ENCODE measurements at places on chromosomes 3 and 15. TPM values are rescaled to one million over a fixed set of nuclear protein-coding genes. Genes with fewer than 3 reads are reported as not detected.

Gene SPATA12
- 0.18 TPM for total RNA-seq

Gene SNTN
- total RNA-seq = not detected

Gene IL12A
- 4.6 TPM for total RNA-seq

Gene IGSF10
- total RNA-seq = 0.18 TPM

- no peak for DNase-seq
Measured at GRCh38 chr3:24972491-24972890, 455.6 kb upstream of the RARB start.

- no peak for DNase-seq
Measured at GRCh38 chr3:75906555-75907112, 121.3 kb upstream of the ZNF717 start.

DNA sequence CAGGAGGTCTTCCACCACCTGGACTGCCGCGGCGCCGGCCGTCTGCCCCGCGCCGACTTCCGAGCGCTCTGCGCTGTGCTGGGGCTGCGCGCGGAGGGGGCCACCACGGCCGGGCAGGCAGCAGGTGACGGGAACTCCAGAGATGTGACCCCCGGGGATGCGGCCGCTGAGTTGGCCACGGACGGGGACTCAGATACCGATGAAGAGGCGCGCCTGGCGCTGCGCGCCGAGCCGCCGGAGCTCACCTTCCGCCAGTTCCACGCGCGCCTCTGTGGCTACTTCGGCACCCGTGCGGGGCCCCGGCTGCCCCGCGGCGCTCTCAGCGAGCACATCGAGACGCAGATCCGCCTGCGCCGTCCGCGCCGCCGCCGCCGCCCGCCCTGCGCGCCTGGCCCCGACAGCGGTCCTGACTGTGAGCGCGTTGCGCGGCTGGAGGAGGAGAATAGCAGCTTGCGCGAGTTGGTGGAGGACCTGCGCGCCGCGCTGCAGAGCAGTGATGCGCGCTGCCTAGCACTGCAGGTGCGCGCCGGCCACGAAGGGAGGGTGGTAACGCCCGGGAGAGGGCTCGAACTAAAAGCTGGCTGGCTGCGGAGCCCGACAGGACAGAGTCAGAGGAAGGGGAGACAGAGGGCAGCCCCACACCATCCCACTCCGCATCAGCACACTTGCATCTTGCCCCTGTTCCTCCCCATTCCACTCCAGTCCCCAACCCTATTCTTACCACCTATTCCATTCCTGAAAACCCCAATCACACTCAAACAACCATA lies 885 bp downstream of the EFCC1 start:
- no peak for DNase-seq

DNA sequence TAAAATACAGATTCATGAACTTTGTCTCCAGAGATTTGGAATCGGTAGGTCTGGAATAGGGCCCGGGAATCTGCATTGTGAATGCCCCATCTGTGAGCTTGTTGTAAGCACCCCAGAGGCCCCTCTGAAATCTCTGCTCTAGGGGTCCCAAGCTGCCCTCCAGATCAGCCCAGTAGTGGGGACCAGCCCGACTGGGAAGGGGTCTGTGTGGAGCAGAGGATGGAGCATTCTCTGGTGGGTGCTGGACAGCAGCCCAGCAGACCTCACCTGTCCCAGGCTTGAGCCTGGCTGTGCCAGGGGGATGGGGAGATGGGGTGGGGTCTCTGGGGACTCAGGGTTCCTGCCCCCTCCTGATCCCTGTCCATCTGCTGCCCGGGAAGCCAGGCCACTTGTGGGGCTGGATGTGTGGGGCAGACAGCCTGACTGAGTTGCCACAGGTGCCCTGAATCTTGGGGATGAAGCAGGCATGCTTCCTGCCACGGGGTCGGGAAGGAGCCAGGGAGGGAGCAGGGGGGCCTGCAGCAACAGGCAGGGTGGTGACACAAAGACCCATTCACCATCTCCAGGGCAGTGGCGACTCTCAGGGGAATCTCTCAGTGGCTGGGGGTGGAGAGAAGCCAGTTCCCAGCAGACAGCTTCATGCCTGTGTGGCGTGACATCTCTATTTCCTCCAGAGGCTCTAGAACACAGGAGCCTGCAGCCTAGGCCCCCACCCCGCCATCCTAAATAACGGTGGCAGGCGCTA lies 99.3 kb downstream of the WNT7A start:
- no peak for DNase-seq

GRCh38 chr3:125143982-125144652 lies 68.4 kb downstream of the SLC12A8 start:
- no peak for DNase-seq
